Cardiac septum (tissue), 1 donor: ENCODE measurements at places on chromosomes 4 and X.

- no peak for DNase-seq
Observed at GRCh38 chrX:18353931-18354368, 538 bp downstream of the SCML2 start.

DNA sequence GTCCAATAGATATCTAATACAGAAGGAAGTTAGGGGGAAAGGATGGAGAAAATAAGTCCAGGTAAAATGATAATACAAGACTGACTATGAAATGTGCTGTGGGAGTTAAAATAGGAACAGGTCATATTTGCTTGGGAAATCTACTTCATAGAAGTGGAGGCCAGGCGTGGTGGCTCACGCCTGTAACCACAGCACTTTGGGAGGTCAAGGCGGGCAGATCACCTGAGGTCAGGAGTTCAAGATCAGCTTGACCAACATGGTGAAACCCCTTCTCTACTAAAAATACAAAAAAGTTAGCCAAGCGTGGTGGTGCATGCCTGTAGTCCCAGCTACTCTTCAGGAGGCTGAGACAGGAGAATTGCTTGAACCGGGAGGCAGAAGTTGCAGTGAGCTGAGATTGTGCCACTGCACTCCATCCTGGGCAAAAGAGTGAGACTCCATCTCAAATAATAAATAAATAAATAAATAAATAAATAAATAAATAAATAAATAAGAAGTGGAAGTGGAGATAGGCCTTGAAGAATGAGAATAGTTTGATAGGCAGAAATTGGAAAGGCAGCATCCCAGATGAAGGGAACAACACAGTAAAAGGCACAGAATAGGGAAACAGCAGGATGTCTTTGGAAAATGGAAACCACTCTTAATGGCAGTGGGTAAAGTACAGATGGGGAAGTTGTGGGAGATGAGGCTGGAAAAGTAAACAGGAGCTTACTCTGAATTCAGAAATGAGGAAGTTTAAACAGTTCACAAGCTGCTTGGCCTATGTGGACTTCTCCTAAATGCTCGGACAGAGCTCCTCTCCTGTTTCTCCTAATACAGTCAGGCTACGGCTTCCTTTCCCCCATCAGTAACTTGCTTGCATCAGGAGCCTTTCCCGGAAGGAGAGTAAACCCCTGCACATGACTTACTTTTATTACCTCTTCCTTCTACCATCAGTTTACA is 15.1 kb upstream of the GK start:
- no peak for DNase-seq

- no peak for DNase-seq
Observed at GRCh38 chrX:13794417-13794816, 22.5 kb downstream of the GPM6B start.

DNA sequence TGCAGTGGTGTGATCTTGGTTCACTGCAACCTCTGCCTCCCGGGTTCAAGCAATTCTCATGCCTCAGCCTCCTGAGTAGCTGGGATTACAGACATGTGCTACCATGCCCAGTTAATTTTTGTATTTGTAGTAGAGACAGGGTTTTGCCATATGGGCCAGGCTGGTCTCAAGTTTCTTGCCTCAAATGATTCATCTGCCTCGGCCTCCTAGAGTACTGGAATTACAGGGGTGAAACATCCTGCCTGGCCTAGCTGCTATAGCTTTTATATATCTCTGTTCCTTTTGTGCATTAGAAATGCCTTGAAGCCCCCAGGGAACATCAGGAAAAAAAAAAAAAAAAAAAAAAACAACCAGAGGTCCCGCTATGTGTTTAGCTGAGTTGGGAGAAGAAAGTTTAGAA is 34.8 kb downstream of the UBE2K start:
- no peak for DNase-seq

DNA sequence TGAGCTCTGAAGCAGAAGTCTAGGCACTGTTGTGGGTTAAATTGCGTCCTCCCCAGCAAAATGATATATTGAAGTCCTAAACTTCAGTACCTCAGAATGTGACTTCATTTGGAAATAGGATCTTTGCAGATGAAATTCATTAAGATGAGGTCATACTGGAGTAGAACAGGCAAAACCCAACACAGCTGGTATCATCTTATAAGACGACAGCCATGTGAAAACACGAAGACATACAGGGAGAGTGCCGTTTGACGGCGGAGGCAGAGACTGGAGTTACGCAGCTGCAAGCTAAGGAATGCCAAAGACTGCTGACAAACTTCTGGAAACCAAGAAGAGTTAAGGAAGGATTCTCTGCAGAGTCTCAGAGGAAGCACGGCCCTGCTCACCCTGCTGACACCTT is 241.5 kb downstream of the MAML3 start:
- no peak for DNase-seq
